ENCODE measurements at places on chromosomes 12 and 14.

GRCh38 chr12:111471236-111471635, 65.5 kb downstream of the SH2B3 start:
- no peak for DNase-seq

DNA sequence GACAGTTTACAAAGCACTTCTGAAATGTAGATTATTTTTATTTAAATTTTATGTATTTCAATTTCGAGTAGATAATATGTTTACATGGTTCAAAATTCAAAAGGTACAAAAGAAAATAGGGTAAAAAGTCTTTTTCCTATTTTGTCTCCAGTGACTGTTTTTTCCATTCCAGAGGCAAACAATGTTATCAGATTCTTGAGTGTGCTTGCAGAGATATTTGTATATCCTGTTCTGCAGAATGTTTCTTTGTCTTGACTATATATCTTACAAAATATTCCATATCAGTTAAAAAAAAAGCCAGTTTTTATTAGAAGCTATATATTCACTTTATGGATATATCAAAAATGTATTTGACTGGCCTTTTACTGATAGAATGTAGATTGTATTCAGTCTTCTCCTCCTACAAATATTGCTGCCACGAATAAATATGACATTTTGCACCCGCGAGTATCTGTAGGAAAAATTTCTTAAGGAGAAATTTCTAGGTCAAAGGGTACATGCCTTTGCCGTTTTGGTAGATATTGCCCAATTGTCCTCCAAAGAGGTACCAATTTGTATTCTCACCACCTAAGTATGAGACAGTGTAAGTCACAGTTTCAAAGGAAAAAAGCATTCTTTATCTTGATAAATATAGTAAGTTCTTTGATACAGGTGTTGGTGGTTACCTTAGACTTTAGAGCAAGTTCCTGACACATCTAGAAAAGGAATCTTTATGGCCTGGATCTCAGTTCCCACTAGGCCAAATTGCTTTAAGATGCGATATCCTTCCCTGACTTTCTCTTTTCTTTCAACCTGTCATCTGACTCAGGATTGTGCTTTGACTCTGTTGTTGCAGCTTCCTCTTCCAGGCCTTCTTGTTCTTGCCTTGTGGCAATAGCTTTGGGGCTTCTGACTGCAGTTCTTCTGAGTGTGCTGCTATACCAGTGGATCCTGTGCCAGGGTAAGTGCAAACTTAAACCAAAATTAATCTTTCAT, 2.3 kb downstream of the KLRG1 start:
- DNase-seq = no peak

- DNase-seq = no peak
Observed at GRCh38 chr12:88706286-88706685, 126.0 kb upstream of the KITLG start.

DNA sequence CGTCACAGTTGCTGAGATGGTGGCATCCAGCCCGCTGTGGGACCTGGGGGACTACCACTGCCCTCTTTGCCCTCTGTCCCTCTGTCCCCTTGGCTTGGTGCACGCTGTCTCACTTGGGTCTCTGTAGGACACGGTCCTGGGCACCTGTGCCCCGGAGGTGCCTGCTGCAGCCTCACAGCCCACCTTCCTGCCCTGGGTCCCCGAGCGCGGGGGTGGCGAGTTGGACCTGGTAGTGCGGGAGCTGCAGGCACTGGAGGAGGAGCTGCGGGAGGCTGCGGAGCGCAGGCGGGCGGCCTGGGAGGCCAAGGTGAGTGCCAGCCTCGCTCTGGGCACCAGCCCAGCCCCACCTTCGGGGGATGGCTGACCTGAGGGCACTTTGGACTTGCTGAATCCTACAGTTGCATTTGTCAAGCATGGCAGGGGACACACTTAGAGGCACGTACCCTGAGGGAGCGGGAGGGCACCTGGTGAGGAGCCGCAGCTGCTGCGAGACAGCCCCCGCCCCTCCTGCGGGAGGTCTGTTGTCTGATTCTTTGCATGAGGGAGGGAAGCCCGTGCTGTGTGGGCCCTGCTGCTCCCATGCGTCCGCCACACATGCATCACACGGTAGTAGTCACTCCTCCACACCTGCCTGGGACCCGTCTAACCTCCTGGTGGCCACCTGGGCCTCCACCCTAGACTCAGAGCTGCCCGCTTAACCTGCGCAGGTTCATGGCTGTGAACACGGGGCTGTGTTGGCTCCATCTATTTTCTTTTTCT, 6.8 kb downstream of the TEDC1 start:
- DNase-seq = no peak

GRCh38 chr14:37363661-37364060, 165.9 kb downstream of the MIPOL1 start:
- no peak for DNase-seq

GRCh38 chr12:19972325-19973288, 395.7 kb upstream of the PDE3A start:
- DNase-seq = peak; percentile 14

DNA sequence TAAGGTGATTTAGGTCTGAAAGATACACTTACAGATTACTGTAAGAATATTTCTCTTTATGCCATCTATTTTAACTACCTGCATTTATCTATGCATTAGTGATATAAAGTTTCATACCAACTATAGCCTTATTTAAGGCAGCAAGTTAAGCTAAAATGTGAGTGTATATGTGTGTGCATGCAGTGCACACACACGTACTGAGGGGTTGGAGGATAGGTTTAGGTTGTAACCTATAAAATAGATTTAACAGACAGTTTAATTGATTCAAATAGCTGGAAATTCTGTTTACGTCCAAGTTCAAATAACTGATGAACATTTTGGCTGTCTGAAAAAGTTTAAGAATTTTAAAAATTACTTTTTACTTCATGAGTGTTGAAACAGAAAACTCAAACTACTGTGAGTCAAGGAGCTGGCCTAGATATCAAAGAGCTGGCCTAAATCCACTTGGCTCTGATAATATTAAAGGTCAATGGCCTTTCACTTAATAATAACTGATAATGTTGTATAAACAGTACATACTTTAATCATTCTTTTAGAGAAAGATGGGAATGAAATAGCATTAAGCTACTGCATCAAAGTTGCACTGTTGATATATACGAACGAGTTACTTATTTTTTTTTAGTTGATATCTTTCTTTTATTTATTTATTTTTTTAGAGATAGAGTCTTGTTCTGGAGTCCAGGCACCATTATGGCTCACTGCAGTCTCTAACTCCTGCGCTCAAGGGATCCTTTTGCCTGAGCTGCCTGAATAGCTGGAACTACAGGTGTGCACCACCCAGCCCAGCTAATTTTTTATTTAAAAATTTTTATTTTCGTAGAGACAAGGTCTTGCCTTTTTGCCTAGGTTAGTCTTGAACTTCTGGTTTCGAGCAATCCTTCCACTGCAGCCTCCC, 13.8 kb upstream of the KCNJ8 start:
- no peak for DNase-seq

GRCh38 chr14:52080808-52081755, 12.2 kb upstream of the NID2 start:
- no peak for DNase-seq

DNA sequence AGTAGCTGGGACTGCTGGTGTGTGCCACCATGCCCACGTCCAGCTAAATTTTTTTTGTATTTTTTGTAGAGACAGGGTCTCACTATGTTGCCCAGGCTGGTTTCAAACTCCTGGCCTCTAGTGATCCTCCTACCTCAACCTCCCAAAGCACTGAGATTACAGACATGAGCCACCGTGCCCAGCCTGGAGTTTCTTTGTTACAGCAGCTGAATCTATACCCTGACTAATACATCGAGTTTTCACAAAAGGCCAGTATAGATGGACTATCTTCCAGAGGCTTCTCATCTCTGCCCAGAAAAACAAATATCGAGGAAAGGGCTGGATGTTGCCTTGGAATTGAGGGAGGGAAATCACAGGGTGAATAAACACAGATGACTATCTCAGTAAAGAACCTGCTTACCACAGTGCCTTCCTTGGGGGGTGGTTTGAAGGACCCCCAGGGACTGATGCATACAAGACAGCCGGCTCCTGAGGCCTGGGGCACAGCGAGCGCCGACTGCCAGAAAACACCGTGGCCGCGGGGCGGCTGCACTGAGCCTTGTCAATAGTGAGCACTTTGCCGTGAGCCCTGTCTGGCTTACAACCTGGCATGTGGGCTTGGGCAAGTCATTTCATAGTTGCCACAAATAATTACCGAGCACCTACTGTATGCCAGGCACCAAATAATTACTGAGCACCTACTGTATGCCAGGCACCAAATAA, 111.9 kb downstream of the SCARB1 start:
- DNase-seq = no peak

DNA sequence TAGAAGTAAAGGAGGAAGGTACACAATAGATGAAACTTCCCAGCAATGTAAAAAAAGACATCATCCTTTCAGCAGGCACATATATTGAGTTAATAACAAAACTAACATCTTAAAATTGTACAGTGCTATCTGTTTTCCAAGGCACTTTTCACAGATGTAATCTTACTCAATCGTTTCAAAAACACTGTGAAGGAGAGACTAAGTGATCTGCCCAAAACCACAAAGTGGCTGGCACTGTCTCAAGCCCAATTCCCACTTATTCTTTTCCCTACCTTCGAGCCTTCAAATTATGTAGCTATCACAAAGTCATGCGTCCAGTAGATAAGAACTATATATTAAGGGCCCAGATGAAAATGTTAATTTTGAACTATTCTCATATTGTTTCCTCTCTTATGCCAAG, 193.6 kb upstream of the RASSF8 start:
- DNase-seq = no peak

DNA sequence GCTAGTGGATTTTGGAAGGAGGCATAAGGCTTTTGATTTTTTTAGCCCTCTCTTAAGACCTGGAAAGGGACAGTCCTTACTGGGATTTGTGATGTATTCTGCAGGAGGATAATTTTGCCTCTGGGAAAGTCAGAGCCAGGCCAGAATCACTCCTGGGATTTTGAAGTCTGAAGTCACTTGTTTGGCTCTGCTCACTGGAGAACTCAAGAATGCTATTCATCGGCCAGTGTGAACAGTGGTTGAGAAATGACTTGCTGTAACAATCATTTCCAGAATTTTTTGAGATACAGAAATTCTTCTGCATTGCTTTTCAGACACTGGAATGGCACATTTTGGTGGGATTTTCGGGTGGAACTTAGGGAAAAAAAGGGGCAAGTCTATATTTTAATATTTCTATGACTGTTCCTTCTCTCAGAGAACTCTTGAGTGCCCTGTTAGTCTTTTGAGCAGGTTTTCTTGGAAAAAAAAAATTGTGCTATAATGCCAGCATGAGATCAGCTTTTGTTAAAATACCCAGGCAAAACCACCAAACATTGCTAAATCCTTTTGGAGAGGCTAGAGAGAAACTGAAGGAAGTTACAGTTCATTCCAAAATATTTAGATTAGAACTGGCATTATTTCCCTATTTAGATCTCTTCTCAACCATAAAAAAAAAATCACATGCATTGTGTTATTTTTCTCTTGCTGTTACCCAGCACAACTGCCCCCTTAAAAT, 26.1 kb upstream of the BHLHE41 start:
- no peak for DNase-seq

DNA sequence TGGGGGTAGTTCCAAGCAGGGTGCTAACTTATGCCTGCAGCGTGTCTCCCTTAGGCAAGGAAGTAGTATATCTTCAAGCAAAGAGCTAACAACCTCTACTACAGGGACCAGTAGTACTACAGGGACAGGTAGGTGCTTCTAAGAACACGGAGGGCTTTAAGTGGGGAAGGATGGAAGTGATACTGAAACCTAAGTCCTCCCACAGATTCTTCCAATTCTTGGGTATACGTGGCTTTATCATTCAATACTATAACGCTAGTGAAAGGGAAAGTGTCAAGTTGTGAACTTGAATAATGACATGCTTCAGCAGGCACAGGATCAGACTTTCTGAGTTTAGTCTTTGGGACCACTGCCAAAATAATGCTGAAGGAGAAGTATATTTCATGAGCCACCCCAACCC, 241.7 kb downstream of the CEP128 start:
- no peak for DNase-seq

DNA sequence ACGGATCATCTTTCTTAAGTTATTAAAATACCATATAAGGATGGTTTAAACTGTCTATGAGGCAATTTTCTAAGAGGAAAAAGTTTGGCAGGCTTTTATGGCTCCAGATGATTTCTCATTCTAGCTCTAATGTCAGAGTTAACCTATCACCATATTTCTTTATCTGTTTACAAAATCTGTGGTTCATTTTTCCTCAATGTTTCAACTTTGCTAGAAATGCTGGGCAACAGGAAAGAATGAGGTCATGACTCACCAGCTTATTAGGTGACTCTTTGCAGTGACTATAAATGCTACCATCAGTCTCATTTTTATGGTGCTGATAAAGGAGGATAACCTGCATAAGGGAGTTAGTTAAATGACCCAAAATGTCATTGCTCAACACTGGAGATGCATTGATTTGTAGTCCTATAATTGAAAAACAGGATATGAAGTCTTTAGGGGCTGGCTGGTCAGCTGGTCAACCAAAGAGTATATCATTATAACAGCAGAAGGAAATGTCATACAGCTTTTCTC, 45.3 kb upstream of the RAP1B start:
- DNase-seq = no peak

- DNase-seq = peak; percentile 53
Observed at GRCh38 chr14:105021656-105022275, 883 bp upstream of the CDCA4 start.

GRCh38 chr12:96720363-96720705, 186.7 kb upstream of the NEDD1 start:
- DNase-seq = peak; percentile 33

DNA sequence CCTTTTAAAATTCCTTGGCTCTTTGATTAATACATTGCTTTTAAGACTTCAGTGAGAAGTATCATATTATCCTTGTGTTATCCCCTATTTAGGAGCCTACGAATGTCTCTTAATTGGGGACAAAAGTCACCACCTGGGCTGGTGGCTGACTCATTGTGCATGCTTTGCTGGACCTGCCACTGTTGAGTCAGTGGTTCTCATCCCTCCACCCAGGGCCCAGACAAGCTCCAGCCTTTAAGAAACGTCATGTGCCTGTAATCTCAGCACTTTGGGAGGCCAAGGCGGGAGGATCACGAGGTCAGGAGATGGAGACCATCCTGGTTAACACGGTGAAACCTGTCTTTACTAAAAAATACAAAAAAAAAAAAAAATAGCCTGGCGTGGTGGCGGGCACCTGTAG, 57.9 kb downstream of the OTX2 start:
- no peak for DNase-seq

Measured in GM13977 (cell line).